A172 (cell line): ENCODE measurements at places on chromosomes 6 and 20.

DNA sequence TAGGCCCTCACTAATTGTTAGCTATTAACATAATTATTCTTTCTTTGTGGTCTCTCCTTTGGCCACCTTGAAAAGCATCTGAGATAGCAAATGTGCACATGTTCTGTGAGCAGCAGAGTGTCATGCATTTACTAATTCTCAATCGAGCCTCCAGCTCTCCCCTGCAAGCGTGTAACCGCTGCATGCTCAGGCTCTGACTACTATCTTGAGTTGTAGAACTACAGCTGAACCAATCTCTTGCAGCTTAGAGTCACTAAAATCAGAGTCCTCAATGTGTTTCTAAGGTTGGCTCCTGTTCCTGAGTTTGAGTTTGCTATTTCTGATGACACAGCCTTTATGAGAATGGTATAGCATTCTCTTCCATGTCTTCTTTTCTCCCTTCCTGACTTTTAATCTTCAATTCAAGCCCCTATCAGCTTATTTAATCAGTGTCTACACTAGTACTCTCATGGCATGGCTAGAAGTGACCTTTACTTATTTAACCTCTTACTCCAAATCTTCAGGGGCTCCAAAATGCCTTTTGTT, 65.5 kb downstream of the PPP1R3G start:
- no peak for DNase-seq

- DNase-seq, result no peak
Observed at GRCh38 chr20:3162080-3162611, 2.5 kb upstream of the FASTKD5 start.

DNA sequence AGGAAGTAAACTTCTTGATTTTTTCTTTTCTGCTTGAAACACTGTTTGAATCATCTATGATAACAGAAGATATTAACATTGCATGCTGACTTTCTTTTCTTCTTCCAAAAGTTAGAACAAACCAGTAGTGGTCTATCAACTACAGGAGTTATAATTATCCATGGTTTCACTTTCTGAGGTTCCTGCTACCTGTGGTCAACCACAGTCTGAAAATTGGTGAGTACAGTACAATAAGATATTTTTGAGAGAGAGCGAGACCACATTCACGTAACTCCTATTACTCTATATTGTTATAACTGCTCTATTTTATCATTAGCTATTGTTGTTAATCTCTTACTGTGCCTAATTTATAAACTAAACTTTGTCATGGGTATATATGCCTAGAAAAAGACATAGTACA, 86.1 kb downstream of the MAP7 start:
- no peak for DNase-seq

GRCh38 chr6:168102315-168102985, 23.4 kb upstream of the FRMD1 start:
- DNase-seq, result no peak

GRCh38 chr6:52154381-52154780, 31.8 kb upstream of the IL17A start:
- no peak for DNase-seq

DNA sequence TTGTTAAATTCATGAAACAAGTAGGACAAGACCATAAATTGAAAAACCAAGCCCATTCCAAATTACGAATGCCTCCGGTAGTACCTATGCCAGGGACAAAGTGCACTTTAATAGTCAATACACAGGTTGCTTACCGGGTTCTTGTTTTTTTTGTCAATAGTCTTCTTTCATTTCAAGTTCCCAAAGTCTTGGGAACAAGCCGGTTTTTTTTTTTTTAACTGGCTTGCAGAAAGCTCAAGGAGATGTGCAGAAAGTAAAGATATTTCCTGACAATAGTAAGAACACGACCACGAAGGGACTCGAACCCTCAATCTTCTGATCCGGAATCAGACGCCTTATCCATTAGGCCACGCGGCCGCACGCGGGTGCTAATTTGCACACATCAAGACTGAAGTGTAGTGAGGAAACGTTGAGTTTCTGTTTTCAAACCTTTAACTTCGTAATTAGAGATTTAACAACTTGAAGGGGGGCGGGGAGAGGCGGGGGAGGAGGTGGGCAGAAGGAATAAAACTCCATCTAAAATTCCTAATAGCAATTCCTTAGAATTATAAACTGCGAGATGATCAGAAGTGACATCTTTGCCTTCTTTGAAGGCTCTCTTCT, 181.0 kb downstream of the TRIM27 start:
- peak; percentile 91 for DNase-seq

DNA sequence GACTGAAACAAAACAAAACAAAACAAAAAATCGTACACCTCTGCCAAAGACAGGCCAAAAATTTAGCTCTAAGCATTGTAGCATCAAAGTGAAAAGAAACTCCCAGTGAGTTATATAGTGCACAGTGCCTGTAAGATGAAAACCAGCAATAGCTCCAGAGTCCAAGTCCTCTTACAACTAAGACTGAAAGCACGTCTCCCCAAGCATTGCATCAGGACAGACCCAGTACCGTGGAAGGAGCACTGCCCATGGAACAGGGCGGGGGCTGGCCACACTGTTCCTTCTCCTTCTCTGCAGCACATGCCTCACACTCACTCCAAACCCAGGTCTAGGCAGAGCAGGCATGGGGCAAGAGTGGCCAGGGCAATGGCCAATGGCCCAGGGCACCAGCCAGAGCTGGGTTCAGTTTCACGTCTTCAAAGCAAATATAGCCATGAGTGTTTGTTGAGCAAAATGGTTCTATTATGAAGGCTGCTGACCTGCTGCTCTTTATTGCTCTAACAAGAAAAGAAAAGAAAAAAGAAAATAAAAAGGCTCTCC, 72.2 kb upstream of the PBOV1 start:
- DNase-seq, result no peak

DNA sequence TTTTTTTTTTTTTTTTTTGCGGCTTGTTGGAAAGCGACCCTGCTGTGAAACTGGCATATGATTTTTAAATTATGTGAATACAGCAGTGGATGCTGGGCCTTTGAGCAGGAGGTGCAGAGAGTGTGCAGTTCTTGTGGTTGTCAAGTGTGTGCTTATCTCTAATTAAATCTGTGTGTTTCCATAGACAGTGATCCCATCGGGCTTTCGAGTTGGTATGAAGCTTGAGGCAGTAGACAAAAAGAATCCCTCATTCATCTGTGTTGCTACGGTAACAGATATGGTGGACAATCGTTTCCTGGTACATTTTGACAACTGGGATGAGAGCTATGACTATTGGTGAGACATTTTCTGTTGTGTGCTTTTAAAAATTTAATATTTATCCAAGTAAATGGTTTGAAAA, 52.4 kb downstream of the L3MBTL3 start:
- DNase-seq, result no peak

GRCh38 chr6:8113131-8113654, 10.8 kb upstream of the EEF1E1 start:
- no peak for DNase-seq

DNA sequence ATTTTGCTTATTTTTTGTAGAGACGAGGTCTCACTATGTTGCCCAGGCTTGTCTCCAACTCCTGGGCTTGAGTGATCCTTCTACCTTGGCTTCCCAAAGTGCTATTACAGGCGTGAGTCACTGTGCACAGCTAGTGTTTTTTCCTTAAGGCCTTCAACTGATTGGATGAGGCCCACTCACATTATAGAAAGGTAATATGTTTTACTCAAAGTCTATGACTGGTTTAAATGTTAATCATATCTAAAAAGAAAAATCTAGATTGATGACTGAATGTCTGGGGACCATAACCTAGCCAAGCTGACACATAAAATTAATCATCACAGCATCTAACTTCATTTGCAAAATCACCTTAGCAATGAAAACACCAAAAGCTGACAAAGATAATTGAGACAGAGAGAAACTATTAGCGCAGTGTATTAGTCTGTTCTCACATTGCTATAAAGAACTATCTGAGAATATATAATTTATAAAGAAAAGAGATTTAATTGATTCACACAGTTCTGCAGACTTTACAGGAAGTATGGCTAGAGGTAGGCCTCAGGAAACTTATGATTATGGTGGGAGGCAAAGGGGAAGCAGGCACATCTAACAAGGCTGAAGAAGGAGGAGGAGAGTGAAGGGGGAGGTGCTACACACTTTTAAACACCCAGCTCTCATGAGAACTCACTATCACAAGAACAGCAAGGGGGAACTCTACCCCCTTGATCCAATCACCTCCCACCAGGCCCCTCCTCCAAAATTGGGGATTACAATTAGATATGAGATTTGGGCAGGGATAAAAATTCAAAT, 66.8 kb upstream of the ARHGAP18 start:
- DNase-seq, result no peak

DNA sequence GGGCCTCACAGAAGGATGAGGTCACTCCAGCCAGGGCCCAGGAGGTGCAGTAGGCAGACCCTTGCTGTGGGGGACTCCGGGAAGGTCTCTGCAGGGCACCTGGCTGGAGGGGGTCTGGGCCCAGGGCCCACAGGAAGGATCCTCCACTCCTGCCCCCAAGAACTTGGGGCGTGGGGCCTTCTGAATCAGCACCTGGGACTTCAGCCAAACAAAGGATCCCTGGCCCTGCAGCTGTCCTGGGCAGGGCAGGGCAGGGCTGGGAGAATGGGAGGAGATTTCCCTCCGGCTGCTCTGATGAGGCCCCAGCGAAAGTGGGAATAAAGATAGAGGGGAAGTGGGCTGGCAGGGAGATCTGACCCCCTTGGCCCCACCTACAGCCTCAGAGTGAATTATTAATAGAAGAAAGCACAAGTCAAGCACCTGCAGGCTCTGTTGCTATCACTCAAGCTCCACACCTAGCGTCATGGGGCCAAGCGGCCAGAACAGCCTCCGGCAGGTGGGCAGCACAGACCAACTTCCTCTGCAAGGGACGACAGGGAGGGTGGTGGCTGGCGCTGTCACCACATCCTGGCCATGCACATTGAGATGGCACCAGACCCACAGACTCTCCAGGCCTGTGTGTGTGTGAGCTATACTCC, 61.6 kb upstream of the MRPS10 start:
- DNase-seq, result peak; percentile 74

GRCh38 chr6:70299456-70299855, 3.4 kb downstream of the COL9A1 start:
- peak; percentile 8 for DNase-seq

GRCh38 chr6:112337209-112337638, 9.9 kb upstream of the RFPL4B start:
- DNase-seq, result peak; percentile 83

GRCh38 chr20:36629719-36630681, 16.0 kb downstream of the SLA2 start:
- no peak for DNase-seq

GRCh38 chr6:156870924-156871539, 93.9 kb downstream of the ARID1B start:
- DNase-seq, result no peak
